ENCODE measurements at places on chromosomes 2 and 18. TPM values are rescaled to one million over a fixed set of nuclear protein-coding genes. Genes with fewer than 3 reads are reported as not detected.

Gene TDRD15
- 0.06 TPM for total RNA-seq

Gene UPP2
- not detected for total RNA-seq

Gene PTPRN
- not detected for total RNA-seq

Gene ASPRV1
- total RNA-seq, result 2.3 TPM

Gene SULT1C3
- total RNA-seq, result not detected
